T-helper 22 cell (primary cell): ENCODE measurements at places on chromosomes 2 and 18.

DNA sequence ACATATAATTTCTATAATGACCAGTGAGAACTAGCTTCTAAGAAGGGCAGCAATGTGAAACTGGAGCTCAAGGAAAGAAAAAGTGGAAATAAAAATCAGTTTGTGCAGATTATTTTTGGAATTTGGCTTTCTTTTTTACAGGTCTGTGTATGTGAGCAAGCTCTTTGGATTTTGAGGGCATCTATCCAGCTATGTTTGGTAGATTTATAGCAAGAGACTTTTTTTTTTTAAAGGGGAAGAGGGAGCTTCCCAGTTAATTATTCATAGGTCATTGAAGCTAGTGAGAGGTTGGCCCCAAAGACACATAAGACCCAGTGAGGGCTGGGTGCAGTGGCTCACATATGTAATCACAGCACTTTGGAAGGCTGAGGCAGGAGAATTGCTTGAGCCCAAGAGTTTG is 24.0 kb upstream of the COLEC12 start:
- no peak for DNase-seq

DNA sequence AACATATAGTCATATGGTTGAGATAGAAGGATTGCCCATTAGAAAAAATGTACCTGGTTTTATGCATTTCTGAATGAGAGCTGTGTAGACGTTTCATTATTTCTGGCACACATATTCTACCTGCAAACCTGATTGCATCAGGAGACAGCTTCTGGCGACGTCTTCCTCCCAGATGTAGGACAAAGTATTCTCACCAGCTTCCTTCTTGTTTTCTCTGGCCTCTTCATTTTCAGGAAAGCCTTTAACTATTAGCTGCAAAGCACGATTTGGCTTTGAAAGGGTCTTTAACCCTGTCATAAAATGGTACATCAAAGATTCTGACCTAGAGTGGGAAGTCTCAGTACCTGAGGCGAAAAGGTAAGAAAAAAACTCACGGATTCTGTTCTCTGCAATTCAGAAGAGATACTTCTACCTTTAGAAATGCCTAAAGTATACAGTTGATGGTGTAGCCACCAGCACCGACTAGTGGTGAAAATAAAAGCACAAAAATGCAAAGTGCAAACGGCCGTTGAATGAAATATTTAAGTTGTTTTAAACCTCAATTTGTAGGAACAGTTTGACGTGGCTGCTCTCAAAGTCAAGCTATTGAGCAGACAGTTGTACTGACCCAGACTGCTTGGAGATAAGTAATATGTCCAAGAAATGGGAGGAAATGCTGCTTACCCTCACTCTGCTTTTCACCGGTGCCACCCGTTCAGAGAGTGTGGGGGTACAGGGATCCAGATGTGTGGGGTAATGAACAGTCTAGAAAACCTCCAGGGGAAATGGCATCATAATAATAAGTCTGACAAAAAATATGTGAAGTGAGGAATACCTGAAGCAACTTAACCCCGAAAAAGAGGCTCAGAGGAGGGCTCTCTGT is 20.2 kb downstream of the IL18RAP start:
- DNase-seq: no peak

GRCh38 chr2:18626958-18627650 is 37.7 kb upstream of the NT5C1B start:
- no peak for DNase-seq

- DNase-seq: no peak
These were observed 2.7 kb upstream of the EFEMP1 start for GRCh38 chr2:55926246-55926645.

DNA sequence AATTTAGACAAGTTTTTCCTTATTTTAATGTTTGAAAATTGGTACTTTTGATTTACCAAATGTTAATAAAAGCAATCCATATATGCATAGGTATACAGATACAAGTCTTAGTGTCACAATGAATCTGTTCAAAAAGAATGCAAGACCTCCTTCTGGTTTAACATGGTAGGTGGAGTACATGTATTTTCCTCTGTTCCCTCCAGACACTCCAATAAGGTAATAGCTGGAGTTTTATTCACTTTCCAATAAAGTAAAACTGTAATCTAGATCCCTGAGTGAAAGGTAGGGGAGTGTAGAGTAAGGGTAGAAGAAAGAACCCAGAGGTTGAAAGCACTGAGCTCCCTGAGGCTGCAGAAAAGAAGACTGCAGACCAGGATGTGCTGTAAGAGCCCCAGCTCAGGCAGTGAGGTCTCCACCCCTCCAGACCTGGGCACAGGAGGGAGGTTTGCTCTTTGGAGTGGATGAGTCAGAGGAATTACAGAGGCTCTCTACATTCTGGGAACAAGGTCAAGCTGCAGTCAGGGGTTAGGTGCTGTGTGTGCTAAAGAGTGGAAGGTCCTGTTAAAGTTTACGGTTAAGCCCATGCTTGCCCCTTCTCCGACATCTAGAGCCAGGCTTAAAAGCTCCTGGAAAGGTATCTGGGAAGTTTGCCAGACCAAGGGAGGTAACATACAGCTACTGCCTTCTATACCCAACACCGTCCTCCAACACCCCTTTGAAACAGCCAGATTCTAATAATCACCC is 27.6 kb upstream of the STAT1 start:
- DNase-seq: no peak
